ENCODE measurements at places on chromosomes 12 and 14.

DNA sequence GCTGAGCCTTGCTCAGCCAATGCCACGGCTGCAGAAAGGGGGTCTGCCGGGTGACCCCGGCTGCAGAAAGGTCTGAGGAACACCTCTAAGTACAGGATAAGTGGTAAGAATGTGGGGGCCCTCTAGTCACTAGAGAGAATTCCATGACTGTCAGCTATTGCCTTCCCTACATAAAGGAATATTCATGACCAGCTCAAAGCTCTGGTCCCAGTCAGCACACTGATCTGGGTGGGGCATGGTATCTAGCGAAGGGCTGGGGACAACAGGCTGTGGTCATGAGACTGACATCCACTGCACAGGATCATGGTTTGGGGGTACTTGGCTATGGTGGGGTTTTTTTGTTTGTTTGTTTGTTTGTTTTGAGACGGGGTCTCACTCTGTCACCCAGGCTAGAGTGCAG is 42.1 kb downstream of the DCAF4 start:
- no peak for DNase-seq

DNA sequence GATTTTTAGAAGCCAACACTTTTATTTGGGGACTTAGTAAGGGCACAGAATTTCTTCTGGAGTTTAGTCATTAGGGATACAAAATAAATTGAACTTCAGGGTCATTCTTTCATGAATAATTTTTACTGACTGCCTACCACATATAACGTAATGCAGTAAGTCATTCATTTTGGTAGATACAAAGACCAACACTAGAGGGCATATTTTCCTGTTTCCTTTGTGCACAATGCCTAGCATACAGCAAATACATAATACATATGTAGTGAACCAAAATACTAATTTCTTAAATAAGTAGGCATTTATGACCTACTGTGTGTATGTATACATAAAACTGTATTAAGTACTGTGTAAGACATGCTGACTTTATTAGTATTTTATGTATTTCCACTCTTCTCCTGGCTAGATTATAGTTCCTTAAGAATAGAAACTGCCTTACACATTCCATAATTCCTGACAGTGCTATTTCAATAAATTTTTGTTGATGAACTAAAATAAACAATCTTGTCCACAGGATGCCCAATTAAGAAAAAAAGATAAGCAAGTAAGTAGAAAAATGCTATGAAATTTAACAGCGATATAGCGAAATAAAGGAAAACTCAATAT is 47.9 kb downstream of the PPP1R12A start:
- DNase-seq, result peak; percentile 41

DNA sequence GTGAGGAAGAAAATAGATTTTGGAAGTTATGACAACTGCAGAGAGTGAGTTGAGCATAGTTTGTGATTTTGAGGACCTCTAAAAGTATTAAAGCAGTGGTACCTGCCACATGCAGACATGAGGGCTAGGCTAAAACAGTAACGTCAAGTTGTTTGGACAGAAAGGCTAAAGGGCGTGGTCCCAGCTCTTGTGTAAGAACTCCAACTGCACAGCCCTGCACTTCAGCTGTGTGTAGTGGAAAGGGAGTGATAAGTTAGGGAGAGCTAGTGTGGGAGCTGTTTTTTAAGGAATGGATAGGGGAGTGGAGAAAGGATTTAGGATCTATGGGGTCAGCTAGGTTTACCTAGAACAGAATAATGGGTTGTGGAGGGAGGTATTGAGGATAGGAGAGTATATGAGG is 39.5 kb downstream of the TESPA1 start:
- no peak for DNase-seq

GRCh38 chr14:55294603-55295002 is 23.4 kb downstream of the FBXO34 start:
- no peak for DNase-seq

GRCh38 chr12:62396750-62397149 is 69.9 kb upstream of the MON2 start:
- no peak for DNase-seq

DNA sequence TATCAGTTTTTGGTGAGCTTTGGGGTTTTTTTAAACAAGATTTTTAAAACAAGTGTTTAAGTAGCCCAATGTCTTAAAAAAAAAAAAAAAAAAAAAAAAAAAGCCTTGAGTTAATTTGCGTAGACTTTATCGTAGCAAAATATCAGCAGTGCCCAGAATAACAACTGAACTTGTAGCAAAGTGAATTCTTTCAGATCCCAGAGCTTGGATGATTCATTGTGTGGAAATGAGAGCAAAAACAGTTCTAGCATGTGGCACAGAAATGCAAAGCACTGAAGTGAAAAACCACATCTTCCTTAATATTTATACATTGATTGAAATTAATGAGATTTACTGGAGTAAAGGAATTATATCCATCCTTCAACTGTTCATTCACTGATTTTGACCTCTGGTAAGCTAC is 258.1 kb downstream of the EGLN3 start:
- DNase-seq, result no peak

GRCh38 chr14:52253503-52253902 is 14.0 kb upstream of the PTGDR start:
- no peak for DNase-seq

- no peak for DNase-seq
Measured at GRCh38 chr12:69932676-69933552, 107.9 kb downstream of the MYRFL start.

DNA sequence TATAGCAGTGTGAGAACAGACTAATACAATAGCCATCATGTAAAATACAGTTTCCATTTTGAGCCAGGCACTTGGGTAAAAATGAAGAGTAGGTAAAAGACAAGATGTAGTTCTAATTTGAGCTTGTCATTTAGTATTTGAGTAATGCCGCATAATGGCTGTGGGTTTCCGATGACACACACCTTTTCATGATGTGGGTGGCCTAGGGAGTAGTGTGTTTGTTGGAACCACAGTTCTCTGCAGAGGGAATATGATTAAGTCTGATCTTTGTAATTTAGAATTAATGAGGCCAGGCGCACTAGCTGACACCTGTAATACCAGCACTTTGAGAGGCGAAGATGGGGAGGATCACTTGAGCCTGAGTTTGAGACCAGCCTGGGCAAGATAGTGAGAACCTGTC is 61.8 kb downstream of the RCOR1 start:
- no peak for DNase-seq

DNA sequence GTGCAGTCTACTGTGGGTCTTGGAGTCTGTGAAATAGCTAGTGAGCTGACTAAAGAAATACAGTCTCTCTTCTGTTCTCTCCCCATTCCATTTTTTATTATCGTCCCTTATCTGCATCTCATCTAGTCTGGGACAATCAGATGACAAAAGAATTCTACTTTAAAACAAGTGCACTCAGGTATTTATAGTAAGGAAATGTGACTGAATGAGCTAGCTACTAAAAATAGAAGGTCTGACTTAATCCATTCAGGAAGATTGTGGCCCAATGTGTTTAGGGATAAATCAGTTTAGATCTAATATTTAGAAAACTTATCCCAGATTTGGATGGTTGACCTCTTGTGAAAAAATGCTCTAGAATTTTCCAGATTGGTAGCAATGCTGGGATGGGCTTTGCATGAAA is 126.8 kb upstream of the NRXN3 start:
- DNase-seq, result no peak

- DNase-seq, result no peak
Measured at GRCh38 chr14:104349950-104350349, 211.6 kb downstream of the KIF26A start.

- DNase-seq, result peak; percentile 12
Measured at GRCh38 chr12:9751204-9752144, 9.2 kb downstream of the CD69 start.

DNA sequence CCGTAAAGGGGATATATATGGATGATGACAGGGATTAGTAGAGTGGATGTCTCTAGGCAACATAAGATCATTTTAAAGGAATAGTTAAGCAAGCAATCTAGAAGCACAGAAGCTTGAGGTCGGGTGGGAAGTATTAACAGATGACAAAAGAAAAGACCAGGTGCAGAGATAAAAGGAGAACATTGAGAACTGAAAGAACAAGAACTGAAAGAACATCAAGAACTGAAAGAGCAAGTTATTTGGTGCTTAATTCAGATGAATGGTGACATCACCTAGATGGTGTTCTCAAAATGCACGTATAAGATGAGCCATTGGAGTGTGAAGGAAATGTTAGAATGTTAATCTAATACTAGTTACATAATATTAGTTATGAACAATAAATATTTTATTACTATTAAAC is 224.0 kb upstream of the PDE3A start:
- DNase-seq, result no peak
